ENCODE measurements at places on chromosomes 4 and X.

DNA sequence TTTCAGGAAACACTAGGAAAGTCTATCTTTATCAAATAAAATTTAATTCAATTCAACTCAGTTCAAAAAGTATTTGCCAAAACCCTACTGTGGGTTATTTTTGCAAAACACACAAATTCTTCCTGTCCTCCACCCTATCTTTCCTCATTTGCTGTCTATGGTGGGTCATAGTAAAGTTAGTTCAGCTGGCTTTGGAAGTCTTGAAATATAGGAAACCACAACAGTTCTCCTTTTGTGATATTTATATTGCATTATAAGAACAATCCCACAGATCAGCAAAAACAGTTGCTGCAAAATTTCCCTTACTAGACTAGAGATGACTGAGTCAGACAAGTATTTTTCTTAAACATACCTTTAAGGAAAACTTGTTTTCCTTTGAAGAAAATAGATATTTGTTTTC lies 22.2 kb downstream of the CYBB start:
- no peak for DNase-seq

- DNase-seq, result peak; percentile 13
Measured at GRCh38 chr4:36348403-36348938, 67.1 kb downstream of the DTHD1 start.

DNA sequence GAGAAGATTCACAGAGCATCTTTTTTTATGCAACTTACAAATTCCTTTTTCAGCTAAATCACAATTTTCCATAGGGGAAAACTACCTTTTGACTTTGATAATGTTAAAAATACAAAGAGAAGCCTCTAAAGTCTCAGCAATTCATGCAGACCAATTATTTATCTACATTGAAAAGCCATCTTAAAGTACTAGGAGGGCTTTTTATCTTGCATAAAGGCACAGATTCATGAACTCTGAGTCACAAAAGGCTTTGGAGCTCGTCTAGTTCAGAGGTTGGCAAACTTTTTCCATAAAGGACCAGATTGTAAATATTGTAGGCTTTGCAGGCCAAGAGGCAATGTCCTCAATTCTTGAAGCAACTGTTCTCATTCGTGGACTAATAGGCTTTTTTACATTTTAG lies 210.4 kb upstream of the HDX start:
- DNase-seq, result no peak

DNA sequence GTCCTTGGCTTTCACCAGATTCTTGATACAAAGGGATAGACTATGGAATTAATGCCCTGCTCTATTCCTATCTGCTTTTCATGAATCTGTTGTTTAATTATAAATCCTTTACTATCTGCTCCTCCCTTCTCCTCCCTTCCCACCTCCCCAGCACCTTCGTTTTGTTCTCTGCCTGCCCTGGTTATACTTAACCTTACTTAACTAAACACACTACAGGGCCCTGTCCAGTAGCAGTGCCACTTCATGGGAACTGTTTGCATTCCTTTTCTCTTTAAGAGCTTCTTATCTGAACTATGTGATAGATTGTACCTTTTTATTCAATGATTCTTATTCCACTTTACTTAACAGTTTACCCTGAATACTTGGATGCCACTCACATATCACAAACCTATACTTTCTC lies 830 bp downstream of the HOPX start:
- no peak for DNase-seq

DNA sequence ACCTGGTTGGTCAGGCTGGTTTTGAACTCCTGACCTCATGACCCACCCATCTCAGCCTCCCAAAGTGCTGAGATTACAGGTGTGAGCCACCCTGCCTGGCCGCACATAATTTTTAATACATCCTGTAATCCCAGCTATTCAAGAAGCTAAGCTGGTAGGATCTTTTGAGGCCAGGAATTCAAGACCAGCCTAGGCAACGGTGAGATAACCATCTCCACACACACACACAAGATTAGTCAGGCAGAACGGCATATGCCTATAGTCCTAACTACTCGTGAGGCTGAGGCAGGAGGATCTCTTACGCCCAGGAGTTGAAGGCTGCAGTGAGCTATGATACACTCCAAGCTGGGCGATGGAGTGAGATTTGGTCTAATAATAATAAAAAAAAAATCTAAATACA lies 212.4 kb upstream of the NEIL3 start:
- DNase-seq, result no peak

- no peak for DNase-seq
Measured at GRCh38 chrX:25858273-25858880, 279.8 kb upstream of the MAGEB18 start.

- no peak for DNase-seq
Measured at GRCh38 chr4:53151489-53151788, 214.4 kb downstream of the SCFD2 start.

DNA sequence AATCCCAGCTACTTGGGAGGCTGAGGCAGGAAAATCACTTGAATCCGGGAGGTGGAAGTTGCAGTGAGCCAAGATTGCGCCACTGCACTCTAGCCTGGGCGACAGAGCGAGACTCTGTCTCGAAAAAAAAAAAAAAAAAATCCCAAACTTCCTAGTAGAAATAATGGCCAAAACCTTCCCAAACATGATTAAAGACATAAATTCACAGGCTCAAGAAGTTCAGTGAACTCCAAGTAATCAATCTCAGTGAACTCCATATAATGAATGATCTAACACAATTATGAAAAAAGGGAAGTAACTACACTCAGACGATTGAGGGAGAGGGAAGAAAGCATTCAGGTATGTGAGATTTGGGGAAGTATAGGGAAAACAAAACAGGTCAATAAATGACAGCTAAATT lies 6.5 kb downstream of the FUNDC1 start:
- no peak for DNase-seq
